ENCODE measurements at places on chromosomes 12 and 14. TPM values are rescaled to one million over a fixed set of nuclear protein-coding genes. Genes with fewer than 3 reads are reported as not detected.
A peak's percentile ranks its signal among the peaks of the same experiment; 100 is the strongest.

GRCh38 chr12:9906873-9907272, 25.3 kb downstream of the CLEC2A start:
- DNase-seq = peak; percentile 51

The APOF gene
- not detected for total RNA-seq

DNA sequence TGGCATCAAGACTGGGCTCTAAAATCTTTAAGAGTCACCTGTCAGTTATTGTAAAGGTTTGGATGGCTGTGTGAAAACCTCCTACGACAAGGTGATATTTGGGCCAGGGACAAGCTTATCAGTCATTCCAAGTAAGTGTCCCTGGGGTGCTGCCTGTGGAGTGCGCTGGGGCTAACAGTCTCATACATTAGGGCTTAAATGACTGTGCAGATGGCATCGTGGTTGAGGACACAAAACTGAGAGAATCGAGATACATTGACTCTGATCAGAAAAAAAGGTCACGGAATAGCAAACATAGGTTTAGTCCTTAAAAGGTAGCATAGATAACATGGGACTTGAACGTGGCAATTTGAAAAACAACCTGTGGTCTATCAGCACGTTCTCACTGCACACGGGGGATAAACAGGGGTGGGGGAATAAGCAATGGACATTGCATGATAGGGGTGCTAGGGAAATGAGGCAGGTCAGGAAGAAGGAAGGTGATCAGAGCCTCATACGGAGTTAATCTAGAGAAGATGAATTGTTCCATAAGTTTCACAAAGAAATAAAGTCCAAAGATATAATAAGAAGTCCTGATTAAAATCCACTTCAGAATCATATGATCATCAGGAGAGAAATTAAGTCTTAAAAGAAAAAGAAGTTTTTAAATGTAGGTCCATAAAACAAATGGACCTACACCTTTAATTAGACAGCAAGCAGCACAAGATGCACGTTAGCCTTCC, 100.3 kb downstream of the DAD1 start:
- DNase-seq = no peak

- DNase-seq = no peak
Measured at GRCh38 chr14:54219261-54220070, 177.3 kb upstream of the CDKN3 start.

- DNase-seq = no peak
Measured at GRCh38 chr12:77388445-77389265, 323.3 kb upstream of the E2F7 start.

GRCh38 chr12:24705216-24705615, 243.7 kb downstream of the BCAT1 start:
- no peak for DNase-seq

The AP4S1 gene
- 11.6 TPM for total RNA-seq

GRCh38 chr14:91400696-91401095, 16.9 kb downstream of the CCDC88C start:
- no peak for DNase-seq

DNA sequence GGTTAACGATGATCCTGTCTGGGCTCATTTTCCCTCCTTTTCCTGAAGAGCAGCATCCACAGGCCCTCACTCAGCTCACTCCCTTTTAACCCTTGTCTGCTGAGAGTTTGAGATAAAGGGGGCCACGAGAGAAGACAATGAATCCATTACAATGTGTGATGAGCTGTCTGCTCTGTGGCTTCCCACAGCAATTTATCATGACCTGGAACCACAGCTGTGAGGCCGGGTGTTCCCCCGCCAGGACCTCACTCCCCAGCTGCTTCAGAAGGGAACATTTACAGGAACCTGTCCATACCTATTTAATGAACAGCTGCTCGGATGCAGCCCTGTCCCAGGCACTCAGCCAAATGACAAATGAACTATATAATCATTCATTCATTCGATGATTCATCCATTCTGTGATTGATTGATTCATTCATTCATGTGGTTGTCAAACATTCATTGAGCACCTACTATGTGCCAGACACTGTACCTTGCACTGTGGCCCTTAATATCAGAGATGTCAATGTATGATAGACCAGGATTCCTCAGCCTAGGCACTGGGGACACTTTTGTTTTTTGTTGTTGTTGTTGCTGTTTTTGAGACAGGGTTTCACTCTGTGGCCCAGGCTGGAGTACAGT, 18.5 kb upstream of the P2RX7 start:
- DNase-seq = no peak

- DNase-seq = no peak
Measured at GRCh38 chr12:53389702-53390101, 9.7 kb downstream of the SP1 start.

The HOXC6 gene
- not detected for total RNA-seq

GRCh38 chr12:12466157-12466556, 96.5 kb downstream of the DUSP16 start:
- DNase-seq = no peak

The GNB3 gene
- total RNA-seq = 1.8 TPM

The TMTC1 gene
- 2.8 TPM for total RNA-seq

DNA sequence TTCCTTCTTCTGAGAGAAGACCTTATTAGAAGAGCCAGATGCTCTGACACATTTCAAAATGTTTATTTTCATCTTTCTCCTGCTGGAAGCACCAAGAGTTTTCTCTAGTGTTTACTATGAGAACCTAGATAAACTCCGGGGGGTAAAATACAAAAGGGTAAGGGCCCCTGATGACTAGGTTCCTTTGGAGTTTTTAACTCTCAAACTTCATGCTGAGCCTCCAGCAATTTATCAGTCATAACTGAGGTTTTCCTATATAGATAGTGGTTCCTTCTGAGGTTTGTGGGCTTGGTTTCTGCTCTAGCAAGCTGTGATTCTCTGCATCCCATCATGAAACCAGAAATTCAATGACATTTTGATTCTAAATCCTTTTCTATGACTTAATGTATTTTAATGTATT, 210.9 kb downstream of the LRFN5 start:
- DNase-seq = no peak

GRCh38 chr12:76020281-76020680, 11.3 kb downstream of the PHLDA1 start:
- DNase-seq = no peak

DNA sequence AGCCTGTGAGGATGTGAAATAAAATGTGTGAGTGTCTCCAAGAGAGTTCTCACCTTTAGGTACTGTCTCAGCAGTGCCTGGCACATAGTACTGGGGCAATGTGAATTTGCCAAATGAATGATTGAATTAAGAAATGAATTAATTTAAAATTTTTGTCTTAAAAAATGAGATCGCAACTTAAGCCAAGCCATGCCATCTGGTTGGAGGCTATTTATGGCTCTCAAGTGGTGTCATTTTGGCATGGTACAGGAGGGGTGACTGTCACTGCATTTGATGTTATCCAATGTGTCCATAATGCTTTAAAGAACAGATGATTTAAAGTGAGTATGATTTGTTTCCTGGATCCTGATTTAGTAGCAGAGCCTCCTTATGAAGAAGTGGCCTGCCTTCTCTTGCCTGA, 80.3 kb downstream of the SRGAP1 start:
- DNase-seq = no peak

The RERG gene
- 0.35 TPM for total RNA-seq

The HCAR2 gene
- total RNA-seq = not detected

- no peak for DNase-seq
Measured at GRCh38 chr12:65830305-65830704, 6.0 kb downstream of the HMGA2 start.

All from naive thymus-derived CD4-positive, alpha-beta T cell (primary cell).